ENCODE measurements at places on chromosomes 3 and 15.

DNA sequence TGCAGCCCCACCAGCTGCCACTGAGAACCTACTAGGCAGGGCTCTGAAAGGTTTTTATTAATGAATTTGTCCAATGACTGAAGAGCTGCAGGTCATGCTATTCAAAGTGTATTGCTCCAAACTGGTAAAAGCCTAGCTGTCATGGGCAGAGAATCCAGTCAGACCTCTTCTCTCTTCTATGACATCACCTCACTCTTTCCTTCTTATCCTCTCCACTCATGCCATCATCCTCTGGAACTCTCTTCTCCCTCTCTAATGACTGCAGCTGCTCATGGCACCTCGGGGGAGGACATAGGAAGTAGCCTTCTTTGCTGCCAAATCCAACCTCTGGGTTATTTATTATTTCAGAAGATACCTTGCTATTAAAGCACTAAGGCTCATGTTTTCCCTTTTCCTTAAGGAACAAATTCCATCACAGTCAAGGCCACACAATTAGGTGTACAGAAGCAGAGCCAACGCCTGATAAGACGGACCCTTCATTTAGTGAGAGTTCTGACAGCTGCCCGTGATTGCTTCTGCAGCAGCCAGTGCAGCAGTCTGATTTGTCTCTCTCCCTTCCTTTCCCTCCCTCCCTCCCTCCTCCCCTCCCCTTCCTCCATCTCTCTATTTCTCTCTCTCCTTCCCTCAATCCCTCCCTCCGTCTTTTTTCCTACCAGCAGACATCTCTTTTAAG is 87.0 kb upstream of the ONECUT1 start:
- DNase-seq = no peak

DNA sequence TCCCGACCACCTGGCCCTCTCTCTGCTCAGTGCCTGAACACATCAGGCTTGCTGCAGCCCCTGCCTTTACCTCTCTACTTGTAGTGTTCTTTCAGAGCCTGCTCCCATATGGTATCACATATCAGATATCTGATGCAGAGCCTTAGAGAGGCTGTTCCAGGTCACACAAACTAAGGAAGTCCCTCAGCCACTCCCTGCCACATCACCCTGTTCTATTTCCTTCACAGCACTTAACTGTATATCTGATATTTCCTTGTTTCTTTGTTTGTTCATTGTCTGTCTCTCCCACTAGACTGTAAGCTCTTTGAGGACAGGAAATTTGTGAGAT is 976 bp upstream of the ALDH1L1 start:
- no peak for DNase-seq

DNA sequence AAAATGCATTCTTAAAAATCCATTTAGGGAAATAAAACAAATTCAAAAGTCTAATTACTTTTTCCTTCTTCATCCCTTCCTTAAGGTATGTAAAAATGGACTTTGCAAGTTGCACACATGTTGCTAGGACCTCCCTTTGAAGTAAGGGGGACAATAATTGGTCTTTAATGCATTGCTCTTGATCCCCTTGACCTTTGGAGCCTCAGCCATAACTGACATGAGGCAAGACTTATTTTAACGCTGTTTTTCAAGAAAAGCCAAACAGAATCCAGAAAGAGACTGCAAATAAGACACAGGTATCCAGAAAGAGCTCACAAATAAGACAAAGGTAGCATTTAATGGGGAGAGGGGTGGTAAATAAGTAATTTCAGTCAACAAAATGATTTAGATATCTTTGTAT is 301.4 kb downstream of the ULK4 start:
- DNase-seq = no peak

- DNase-seq = peak; percentile 65
Observed at GRCh38 chr3:15327941-15328340, 4.4 kb downstream of the SH3BP5 start.

DNA sequence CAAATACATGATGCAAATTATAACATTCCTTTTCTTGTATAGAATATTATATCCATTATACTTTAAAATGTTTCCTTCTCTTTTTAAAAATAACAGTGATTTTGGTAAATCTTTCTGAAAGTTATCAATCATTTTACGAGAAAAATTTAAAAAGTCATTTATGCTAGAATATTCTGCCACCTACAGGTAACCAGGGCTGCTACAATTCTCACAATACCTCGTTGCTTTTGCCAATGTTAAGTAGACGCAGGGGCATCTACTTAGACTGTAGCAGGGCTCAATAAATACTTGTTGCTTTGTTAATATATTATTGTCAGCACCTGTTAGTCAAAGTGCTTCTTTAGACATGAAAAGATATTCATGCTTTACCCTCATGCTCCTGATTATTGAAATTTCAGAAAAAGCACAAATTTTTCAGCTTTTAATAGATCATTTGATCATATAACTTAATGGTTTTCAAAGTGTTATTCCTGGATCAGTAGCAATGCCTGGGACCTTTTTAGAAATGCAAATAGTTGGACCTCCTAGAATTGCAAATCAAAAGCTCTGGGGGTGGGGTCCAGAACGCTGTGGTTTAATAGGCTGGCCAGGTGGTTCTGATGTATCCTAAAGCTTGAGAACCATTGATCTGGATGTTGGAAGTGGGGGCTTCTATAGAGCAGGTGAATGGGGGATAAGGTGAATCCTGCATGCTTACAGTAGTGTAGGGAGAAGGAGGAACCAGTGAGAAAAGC is 223.6 kb upstream of the PDZRN3 start:
- no peak for DNase-seq

DNA sequence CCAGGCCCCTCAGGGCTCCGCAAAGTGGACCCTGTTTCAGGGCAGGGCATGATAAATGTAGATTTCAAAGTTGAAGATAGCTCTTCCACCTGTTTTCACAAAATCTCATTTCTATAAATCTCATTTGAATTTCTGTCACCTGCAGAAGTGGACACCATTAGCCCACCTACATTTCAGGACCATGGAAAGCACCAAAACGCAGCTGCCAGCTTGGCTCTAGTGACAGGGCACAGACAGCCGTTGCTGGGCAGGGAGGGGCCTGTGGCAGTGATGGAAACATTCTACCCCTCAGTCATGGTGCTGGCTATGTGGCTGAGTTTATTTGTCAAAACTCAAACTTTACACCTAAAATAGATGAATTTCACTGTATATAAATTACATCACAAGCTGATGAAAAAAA is 40.4 kb downstream of the PRR23E start:
- DNase-seq = peak; percentile 12

DNA sequence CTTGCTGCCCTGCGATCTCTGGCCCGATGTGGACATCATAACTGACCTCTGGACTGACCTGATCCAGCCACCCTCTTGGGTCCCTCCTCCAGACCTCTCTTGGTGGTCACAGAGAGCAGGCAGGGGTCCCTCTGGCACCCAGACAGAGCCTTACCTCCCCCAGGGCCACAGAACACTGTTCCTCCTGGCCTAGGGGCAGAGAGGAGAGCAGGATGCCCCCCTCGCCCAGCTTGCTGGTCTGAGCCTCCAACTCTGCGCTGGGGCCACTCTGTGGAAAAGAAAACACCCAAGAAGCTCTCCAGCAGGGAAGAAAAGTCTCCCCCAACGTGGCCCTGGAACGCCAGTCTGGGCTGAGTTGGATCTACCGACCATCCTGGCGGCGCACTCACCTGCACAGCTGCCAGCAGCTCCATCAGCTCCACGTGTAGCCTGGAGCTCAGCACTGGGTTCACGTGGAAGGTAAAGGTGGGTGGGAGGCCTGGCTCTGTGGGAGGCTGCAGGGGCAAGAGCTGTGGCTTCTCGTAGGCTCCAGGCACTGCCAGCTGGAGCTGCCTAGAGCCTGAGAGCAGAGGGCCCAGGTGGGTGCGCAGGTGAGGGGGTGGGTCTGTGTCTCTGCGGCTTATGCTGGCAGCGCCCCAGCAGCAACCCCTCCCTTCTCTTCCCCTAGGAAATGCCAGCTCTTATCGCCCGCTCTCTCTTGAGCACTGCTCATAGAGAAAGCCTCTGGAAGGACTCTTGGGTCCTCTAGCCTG is 6.0 kb downstream of the PLA2G4F start:
- DNase-seq = no peak

DNA sequence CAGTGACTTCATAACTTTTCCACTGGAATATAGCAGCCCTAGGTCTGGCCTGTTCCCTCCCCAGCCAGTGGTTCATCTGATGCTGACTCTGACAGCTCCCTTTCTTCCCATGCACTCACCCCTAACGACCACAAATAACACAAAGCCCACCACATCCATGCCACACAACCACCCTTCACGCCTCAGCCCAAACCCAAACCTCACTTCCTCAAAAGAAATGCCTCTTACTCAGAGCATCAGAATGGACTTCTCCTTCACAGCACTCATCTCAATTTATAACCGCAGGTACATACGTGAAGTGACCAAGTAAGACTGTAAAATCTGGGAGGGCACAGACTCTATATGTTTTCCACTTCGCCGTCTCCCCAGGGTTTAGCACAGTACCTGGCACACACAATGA is 1.1 kb downstream of the RBSN start:
- DNase-seq = peak; percentile 47

- DNase-seq = no peak
Observed at GRCh38 chr3:84744130-84744529, 214.7 kb upstream of the CADM2 start.

GRCh38 chr15:73751511-73751898 is 1.6 kb downstream of the INSYN1 start:
- no peak for DNase-seq

GRCh38 chr3:191372122-191372521 is 41.8 kb upstream of the UTS2B start:
- no peak for DNase-seq

DNA sequence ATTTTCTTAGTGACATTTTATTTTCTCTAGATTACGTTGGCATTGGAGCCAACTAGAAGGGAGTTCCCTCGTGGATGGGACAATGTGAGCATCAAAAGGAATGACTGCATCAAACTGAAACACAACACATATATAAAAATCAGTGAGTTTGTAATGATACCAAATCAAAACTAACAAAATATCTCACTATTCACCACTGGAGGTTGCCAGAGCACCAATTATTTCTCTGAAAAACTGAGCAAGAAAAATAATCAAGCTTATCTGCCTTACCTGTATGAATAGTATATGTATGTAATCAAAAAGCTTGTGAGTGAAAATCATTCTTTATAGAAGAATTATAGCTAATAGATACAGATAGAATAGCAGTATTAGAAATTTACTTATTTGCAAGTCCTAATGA is 46.8 kb upstream of the OTOL1 start:
- DNase-seq = no peak

DNA sequence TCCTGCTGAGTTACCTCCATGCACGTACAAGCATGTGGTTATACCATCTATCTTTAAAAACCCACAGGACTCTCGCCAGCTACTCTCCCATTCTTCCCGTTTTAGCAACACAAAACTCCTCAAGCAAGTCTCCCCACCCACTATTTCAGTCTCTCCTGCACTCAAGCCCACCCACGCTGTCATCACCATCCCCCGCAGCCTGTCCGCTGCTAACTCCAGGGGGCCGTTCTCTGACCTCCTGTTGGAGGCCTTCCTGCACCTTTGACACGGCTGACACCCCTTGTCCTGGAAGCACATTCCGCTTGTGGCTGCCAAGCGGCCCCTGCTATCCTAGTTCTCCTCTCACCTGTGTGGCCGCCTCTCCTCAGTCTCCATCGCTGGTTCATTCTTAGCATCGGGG is 7.5 kb upstream of the PCSK6 start:
- no peak for DNase-seq

DNA sequence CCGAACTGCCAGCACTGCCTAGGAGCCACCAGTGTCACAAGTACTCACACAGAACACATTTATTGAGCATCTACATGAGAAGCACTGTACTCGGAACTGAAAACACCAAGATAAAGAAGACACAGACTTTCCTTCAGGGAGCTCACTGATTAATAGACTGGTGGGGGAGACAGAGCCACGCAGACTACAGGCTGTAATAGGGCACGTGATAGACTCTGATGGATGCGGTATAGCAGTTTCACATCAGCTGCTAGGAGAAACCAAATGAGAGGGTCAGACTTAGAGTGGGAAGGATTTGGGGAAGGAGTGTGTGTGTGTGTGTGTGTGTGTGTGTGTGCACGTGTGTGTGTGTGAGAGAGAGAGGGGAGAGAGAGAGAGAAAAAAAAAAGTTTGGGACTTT is 12.1 kb downstream of the EPHB1 start:
- DNase-seq = no peak

DNA sequence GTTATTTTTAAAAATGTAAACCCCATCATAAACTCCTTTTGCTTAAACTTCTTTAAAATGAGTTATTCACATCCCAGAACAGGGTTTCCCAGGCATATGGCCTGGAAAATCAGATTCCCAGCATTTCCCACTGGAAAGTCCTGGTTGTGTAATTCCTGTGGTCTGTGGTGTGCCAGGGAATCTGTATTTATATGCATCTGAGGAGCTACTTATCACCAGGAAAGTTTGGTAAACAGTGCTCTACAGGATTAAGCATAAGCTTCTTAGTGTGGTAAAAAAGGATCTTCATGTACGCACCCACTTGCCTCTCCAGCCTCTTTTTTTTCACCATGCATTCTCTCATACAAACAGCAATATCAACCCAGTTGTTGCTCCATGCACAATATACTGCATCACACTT is 28.2 kb downstream of the MEIS2 start:
- no peak for DNase-seq

GRCh38 chr15:62109982-62110851 is 43.4 kb downstream of the C2CD4A start:
- DNase-seq = no peak

DNA sequence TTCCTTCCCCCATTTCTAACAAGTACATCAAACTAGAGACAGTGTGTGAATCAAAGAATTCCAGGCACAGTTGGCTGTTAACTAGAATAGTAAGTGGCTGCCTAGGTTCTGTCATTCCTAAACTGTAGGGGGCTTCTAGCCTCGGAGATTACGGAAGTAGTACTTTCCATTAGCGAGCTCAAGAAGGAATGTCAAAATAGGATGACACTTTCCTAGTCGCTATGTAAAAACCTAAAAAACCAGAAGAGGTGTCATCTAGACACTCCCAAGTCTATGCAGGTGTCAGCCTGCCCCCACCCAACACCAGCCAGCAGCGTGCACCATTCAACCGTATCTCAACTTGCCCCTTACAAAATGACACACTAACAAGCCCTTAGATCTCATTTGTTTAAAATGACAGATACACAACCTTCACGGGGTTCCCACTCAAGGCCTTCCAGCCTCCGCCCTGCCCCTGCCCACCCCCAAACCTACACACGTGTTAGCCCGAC is 874 bp downstream of the INO80 start:
- no peak for DNase-seq

DNA sequence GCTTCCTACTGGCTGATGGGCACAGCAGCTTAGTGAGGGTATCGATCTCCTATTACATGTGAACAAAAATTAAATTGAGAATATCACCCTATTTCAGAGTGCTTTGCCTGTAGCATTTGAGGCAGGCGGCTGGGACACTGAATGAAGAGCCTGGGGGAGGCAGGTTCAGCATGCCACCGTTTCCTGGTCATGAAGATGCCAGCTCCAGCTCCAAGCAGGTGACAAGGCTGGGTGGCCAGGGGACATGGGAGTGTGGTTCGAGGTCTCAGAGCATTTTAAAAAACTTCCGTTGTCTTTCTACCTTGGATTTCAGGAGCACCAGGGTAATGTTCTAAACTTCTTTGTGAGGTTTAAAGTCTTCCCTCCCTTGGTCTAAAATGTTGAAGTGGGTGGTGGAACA is 158.2 kb downstream of the RPLP1 start:
- DNase-seq = no peak

Data from activated CD8-positive, alpha-beta T cell treated with anti-CD3 and anti-CD28 coated beads for 36 hours (primary cell).